ENCODE measurements at places on chromosomes 12 and 14. TPM values are rescaled to one million over a fixed set of nuclear protein-coding genes. Genes with fewer than 3 reads are reported as not detected.

Gene P2RX2
- total RNA-seq, result not detected

Gene SERPINA5
- total RNA-seq, result not detected

Gene TSPAN19
- not detected for total RNA-seq

Gene LRRC43
- not detected for total RNA-seq

Gene SFSWAP
- 87.8 TPM for total RNA-seq

Gene PLCZ1
- total RNA-seq, result not detected

Gene DACT1
- 0.91 TPM for total RNA-seq

Gene NRXN3
- total RNA-seq, result not detected
